ENCODE measurements at places on chromosomes 7 and 10.
A peak's percentile ranks its signal among the peaks of the same experiment; 100 is the strongest.

GRCh38 chr10:120075349-120075748 is 182.8 kb downstream of the SEC23IP start:
- no peak for DNase-seq

GRCh38 chr10:78784546-78784945 is 284.2 kb upstream of the ZMIZ1 start:
- no peak for DNase-seq

GRCh38 chr10:1434912-1435692 is 302.2 kb downstream of the ADARB2 start:
- no peak for DNase-seq

GRCh38 chr7:103116991-103117390 is 31.9 kb downstream of the NAPEPLD start:
- DNase-seq, result no peak

GRCh38 chr7:154373956-154374355 is 321.8 kb downstream of the DPP6 start:
- no peak for DNase-seq

DNA sequence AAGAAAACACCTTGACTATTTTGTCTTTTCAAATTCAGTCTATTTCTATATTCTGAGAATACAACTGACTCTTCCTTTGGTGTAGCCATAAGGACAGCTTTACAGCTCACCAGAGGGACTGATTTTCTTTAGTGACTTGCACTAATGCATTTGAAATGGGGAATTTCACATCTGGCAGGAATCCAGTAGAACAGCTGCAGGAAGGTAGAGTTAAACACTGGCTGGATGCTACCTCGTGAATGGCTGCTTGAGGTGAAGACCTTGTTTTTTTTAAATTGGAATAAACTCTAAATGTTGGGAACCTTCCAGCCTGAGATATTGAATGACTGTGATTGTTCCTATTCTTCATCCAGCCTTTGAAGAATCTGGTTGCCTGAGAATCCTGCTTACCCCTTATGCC is 139.5 kb upstream of the STK17A start:
- DNase-seq, result no peak

DNA sequence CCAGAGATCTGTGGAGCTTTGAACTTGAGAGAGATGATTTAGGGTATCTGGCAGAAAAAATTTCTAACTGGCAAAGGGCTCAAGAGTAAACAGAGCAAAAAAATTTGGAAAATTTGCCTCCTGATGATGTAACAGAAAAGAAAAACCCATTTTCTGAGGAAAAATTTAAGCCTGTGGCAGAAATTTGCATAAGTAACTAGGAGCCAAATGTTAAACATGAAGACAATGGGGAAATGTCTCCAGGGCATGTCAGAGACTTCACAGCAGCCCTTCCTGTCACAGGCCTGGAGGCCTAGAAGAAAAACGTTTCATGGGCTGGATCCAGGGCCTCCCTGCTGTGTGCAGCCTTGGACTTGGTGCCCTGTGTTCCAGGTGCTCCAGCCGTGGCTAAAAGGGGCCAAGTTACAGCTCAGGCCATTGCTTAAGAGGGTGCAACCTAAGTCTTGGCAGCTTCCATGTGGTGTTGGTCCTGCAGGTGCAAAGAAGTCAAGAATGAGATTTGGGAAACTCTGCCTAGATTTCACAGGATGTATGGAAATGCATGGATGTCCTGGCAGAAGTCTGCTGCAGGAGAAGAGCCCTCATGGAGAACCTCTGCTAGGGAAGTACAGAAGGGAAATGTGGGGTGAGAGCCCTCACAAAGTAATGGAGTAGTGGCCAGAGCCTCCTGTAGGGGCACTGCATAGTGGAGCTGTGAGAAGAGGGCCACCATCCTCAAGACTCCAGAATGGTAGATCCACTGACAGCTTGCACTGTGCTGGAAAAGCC is 8.1 kb downstream of the SEMA3D start:
- DNase-seq, result no peak

- DNase-seq, result no peak
Observed at GRCh38 chr10:22992075-22992474, 64.2 kb downstream of the ARMC3 start.

DNA sequence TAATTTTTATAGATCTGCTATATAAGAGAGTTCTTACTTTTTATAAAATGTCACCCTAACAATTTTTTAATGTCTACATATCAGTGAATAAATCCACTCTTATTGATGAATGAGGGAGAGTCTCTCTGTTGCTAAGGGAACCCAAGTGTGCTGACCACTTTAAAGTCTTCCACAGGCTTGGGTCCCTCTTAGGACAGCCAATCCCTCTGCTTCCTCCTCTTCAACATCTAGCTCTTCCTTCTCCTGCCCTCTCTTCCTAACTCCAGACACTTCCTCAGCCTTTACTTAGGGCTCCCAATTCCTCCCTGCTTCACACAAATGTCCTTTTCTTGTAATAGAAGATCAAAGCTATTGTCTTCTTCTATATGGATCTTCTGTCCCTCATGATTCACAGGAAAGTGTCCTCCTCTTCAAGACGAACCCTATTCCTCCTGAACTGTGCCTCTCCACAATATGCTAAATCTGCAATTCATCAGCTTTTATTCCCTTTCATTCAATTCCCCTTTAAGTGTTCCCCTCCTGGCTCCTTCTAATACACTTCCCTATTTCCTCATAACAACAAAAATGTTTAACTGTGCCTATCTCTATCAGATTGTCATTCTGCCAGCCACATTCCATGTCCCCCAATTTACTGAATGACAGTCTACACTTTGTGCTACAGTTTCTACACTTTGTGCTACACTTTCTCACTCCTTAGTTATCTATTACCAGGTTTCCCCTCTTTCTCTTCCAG is 37.7 kb downstream of the CDK6 start:
- DNase-seq, result no peak

DNA sequence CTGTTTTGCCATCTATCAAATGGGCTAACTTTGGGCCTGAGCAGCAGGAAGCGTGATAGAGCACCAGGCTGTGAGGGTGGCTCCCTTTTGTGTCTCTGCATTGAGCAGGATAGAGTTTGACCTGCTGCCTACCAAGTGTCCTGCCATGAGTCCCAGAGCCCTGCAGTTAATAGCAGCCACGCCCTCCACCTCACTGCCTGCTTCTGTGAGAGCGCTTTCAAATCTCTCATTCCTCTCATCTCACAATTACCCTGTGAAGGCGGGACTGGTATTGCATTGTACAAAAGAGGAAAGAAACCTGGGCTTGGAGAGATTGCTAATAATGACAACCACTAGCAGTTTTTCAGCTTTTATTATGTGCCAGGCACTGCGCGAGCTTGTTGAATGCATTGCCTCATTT is 39.9 kb downstream of the UNC5B start:
- DNase-seq, result no peak

- peak; percentile 62 for DNase-seq
Observed at GRCh38 chr7:101126651-101127459, at the start of gene SERPINE1. Gene SERPINE1, plus strand, starts transcription at chr7:101127104. Its CDS starts 1,290 bp downstream, at chr7:101128394.

DNA sequence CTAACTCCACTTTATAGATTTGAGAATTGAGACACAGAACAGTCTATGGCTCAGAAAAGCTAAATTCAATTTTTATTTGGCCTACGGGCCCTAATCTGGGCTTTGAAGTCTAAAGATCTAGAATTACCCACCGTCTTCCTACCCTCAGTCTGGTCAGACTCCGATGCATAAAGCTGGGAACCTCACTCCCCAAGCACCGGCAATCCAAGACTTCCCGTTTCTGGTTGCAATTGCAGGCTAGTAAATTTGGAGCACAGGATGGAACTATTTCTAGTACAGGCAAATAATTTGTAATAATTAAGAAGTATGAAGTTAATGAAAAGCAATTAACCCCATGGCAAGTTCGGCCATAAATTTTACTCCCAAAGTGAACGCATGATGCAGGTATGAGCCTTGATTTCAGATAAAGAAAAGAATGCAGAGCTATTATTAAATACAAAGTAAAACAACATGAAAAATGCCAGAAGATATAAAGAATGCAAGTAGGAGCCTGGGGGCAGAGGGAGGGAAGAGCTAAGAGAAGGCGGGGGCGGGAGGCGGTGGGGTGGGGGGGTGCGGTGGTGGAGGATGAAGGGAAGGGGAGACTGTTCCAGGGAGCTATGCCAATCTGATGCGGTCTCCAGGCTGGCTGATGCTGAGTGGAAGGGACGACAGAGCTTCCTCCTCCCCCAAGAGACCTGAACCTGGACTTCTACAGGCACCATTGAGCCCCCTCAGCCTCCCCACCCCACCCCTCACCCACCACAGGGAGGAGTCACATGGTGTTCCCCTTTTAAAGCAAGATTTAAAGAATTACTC is 45.1 kb downstream of the BPGM start:
- no peak for DNase-seq

GRCh38 chr10:79005126-79005810 is 63.5 kb upstream of the ZMIZ1 start:
- no peak for DNase-seq

DNA sequence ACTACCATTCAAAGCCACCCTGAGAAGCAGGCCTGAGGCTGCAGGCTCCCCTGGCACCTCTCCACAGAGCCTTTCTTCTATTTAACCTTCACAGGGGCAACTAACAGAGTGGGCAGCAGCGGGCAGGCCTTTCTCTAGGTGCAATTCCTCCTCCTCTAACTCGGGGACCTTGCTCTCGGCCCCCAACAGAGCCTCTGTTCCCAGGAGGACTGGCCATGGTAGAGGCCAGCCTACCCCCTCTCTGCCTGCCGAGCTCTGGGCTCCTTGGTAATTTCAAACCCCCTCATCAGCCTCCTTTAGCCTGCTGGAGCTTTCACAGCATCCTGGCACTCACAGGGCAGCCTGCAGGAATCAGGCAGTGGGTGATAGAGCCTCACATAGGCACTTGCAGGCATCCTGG is 920.8 kb upstream of the ZNF722 start:
- DNase-seq, result no peak

DNA sequence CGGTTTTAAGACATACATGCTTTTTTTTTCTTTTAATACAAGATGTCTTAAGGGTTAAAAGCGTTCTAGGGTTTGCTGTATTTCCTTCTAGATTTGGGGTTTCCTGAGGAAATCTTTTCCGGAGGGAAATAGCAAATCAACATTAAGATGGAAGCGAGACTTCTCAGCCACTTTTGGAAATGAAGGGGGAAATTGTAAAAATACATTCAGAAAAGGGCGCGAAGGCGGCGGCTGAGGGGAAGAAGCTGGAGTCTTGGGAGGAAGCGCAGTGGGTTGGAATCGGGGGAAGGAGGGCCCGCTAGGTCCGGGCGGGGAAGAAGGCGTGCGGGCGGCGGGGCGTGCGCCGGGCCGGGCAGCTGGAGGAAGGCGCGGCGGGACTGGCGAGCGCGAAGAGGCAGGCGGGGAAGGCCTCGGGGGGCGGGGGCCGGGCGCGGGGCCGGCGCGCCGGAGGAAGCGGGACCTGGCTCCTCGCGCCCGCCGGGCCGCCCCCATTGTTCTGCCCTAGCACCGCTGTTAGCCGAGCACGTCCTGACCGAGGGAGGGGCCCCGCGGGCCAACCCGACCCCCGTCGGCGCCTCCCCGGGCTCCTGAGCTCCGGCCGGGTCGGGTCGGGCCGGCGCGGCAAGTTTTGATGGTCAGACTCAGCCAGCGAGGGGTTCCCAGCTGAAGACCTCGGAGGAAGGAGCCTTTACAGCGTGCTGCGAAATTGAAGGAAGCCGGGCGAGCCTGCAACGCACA is 1.5 kb upstream of the SKIDA1 start:
- no peak for DNase-seq

DNA sequence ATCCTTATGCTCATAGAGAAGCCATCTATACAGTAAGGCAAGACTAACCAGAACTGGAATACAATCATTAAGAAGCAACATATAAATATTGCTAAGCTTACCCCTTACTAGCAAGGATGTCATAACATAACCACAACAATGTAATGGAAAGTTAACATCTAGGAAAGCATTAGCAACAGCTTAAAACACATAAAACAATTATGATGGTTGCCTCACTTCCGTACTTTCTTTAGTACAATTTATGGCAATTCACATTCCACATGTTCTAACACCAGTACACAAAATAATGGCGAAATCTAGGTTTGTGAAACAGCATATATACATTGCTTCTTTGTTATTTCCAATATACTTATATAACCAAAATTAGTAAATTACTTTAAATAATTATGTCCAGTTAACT is 195.0 kb downstream of the AHR start:
- no peak for DNase-seq

DNA sequence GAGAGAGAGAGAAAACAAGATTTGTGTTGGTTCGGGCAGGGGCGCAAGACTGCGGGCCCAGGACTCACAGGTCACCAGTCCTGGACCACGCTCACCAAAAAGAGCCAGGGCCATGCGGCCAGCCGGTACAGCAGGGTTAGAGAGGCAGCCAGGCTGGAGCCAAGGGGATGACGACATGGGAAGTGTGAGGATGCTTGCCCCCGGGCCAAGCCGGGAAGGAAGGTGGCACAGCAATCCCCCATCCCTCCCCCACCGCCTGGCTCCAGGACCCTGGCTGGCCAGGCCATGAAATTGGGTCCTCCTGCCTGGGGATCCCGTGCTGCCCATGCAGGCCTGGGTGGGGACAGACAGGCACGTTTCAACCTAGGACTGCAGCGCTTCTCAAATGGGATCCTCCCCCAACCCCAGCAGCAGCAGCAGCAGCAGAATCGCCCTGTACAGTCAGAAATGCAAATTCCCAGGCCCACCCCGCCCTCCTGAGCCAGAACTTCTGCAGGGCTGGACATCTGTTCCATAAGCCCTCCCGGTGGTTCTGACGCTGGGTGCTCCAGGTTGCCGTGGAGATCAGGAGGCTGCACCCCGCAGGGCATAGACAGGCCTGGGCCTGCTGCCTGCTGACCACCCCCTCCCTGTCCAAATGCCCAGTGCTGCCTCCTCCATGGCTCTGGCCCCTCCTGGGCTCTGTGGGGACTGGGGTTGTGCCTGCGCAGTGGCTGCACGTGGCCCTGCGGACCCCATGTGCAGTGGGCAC is 35.0 kb downstream of the YKT6 start:
- no peak for DNase-seq

DNA sequence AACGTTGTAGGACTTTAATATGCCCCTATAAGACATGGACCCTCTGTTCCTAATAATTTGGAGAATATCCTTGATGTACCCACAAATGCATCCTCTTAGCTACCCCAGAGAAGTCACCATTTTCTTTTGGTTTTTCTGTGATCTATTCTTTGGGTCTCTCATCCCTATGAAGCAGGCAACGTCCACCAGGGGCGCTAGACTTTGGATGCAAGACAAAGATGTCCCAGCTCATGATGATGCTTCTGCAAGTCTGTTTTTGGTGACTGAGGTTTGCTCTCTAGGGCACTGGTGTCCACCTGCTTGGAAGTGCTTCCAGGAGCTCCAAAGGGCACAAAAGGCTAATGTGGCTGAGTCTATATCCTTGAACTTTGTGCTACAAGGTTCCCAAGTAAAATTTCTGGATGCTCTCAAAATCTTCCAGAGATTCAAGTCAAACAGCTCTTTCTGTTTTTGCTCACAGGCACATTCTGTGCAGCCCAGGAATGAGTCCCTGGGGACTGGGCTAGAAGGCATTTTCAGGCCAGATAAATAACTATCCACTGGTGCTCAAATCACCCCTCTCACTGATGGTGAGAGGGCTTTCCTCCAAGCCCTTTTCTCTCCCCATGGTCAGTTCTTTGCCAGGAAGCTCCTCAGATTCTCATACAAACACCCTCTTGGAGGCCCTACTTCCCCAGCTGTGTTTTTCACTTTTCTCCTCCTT is 166.4 kb downstream of the C7orf25 start:
- peak; percentile 33 for DNase-seq

Measured in NCI-H460 (cell line).